Stimulated activated CD8-positive, alpha-beta memory T cell treated with anti-CD3 and anti-CD28 coated beads, Interleukin-7, amount 100 ng/mL, for 1 hour (primary cell): ENCODE measurements at places on chromosomes 11 and 22.

GRCh38 chr22:18063306-18063705 lies 14.5 kb upstream of the PEX26 start:
- DNase-seq: no peak

- DNase-seq: no peak
Measured at GRCh38 chr22:31177420-31178162, 17.6 kb downstream of the RNF185 start.

- no peak for DNase-seq
Measured at GRCh38 chr11:132084433-132084832, 714.0 kb downstream of the NTM start.

- DNase-seq: no peak
Measured at GRCh38 chr11:113197446-113197845, 116.9 kb upstream of the TTC12 start.

- DNase-seq: no peak
Measured at GRCh38 chr11:66333896-66334604, 2.2 kb downstream of the RIN1 start.

DNA sequence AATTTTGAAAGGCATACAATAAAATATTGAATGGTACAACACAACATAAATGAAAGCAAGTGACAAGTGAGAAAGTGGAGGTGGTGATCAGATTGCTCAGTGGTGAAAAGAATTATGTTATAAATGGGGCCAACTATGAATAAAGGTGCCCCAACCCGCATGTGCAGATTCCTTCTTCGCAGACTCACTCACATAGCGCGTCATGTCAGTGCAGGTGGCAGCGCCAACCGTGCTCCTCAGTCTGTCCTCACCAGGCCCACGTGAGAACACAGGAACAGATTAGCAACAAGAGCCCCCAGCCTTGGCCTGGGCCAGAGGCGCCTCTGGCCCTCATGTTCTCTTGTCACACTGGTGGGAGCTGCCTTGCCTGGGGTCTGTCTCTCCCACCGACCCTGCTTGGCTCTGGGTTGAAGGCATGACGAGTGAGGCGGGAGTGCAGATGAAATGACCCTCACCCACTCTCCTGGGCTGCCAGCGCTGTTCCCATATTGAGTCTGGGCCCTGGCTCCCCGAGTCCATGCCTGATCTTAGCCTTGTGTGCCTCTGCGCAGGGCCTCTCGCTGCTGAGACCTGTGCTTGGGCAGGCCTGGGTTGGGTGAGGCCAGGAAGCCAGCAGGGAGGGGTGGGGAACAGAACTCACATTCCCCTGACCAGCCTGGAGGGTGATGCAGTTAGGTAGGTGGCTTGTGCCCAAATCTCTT lies 6.4 kb downstream of the ATG16L2 start:
- DNase-seq: no peak

- no peak for DNase-seq
Measured at GRCh38 chr22:22110548-22111266, 128.1 kb upstream of the TOP3B start.

GRCh38 chr11:131745405-131745804 lies 375.0 kb downstream of the NTM start:
- DNase-seq: no peak
